Smooth muscle cell of the brain vasculature (primary cell): ENCODE measurements at places on chromosomes 12 and 14.

DNA sequence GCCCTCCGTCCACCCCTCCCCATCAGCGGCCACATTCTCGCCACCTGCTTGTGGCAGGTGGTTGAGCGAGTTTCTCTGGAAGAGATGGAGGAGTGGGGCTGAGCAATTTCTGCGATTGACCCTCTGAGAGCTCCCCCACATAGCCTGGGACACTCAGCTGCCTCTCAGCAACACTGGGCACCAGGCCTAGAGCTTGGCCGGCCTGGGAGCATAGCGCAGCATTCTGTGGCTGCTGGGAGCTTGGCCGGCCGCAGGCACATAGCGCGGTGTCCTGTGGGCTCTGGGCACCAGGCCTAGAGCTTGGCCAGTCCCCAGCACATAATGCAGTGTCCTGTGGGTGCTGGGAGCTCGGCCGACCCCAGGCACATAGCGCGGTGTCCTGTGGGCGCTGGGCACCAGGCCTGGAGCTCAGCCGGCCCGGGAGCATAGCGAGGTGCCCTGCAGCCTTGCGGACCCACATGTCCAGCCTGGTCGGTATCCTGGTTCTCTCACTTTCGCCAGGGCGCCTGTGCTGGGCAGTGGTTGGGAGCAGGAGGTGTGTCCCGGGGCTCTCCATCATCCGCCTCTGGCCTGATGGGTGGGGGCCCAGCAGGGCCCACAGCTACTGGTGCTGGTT is 43.8 kb downstream of the LRCOL1 start:
- no peak for DNase-seq

- DNase-seq = peak; percentile 52
Observed at GRCh38 chr14:35159742-35160409, 37.5 kb downstream of the PRORP start.

GRCh38 chr12:5262885-5263284 is 169.0 kb upstream of the NTF3 start:
- no peak for DNase-seq

DNA sequence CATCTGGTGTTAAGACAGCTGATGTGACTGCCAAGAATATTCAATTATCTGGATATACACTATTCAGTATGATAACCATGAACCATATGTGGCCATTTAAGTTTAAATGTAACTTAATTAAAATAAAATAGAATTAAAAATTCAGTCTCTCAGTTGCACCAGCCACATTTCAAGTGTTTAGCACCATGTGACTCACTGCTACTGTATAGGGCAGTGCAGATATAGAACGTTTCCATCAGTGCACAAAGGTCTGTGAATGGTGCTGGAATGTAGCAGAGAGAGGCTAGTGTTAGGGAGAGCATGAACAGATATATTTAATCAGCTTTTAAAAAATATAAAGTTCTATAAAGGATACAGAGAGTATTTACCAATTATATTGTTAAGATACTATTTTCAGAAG is 28.7 kb downstream of the ARID4A start:
- DNase-seq = no peak

GRCh38 chr14:56125772-56126636 is 7.8 kb downstream of the PELI2 start:
- DNase-seq = no peak

DNA sequence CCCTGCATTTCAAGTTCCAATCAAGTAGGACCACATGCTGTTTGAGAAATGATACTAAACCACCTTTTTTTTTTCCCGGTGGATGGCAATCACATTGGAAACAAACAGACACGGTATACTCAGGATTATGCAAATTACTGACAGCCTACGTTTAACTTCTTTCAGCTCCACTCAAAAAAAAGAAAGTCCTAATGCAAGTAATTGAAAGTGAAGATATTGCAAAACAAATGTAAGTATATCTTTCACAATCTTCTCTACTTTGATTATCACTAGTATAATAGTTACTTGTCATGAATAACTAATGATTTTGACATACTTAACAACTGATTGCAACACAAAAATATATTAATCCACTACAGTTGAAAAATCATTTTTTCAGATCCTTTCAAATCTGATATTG is 2.6 kb upstream of the OSBPL8 start:
- DNase-seq = no peak
